ENCODE measurements at places on chromosomes 16 and 17.

DNA sequence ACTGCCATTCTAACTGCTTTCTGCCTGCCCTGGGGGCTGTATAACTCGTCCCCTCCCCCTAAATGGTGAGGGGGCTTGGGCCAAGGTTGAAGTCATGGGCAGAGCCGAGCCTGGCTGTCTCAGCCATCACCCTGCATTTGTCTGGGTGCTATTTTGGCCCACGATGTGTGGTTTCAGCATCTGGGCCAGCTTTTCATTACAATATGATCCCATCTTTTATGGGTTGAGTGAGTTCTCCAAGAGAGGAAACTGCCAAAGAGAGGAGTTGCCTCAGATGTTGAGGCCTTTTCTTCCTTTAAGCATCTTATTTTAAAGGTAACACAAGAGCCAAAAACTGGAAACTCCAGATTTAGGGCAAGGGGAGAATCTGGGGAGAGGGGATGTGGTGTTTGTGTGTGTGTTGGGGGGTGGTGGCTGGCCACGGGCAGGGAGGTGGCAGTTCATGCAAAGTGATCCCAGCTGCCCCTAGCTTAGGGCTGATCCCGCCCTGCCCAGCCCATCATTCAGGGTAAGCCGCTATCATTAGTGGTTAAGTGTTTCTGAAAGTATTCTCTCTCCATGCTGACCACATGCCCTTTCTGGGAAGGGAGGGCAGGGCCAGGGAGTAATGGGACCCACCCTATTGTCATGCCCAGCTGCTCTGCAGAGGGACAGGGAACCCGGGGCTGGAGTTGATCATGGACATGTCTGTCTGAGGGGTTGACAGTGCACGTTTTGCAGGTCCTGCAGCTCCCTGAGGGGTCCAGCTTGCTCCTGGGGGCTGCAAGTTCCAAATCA is 83.2 kb upstream of the CLEC18A start:
- no peak for DNase-seq

DNA sequence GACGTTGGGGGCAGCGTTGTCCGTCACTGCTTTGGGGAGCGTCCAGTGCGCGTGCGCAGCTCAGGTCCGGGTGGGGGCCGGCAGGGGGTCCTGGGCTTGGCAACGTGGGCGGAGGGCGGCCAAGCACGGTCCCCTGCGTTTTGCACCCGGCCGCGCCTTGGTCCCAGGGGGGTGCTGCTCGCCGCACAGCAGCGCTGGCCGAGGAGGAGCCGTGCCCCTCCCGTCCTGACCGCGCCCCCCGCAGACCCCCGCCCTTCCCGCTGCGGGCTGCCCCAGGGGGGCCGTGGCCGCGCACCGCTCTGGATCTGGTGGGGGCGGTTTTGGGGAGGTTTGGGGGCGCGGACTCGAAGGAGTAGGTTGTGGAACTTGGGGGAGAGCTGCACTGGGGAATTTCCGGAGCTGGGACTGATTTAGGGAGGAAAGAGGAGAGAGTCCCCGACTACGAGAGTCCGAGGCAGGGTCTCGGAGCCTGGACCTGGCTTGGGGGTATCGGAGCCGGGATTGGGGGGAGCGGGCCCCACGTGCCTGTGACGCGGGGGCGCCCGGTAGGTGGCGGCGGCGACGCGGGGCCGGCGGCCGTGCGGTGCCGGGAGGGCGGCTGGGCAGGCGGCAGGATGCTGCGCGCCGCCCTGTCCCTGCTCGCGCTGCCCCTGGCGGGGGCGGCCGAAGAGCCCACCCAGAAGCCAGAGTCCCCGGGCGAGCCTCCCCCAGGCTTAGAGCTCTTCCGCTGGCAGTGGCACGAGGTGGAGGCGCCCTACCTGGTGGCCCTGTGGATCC is at the start of gene SLC9A5:
Gene SLC9A5, plus strand, starts transcription at position 579 of the 777 bp plus-strand sequence. Its CDS starts 36 bp downstream, at position 615.
- DNase-seq = no peak

DNA sequence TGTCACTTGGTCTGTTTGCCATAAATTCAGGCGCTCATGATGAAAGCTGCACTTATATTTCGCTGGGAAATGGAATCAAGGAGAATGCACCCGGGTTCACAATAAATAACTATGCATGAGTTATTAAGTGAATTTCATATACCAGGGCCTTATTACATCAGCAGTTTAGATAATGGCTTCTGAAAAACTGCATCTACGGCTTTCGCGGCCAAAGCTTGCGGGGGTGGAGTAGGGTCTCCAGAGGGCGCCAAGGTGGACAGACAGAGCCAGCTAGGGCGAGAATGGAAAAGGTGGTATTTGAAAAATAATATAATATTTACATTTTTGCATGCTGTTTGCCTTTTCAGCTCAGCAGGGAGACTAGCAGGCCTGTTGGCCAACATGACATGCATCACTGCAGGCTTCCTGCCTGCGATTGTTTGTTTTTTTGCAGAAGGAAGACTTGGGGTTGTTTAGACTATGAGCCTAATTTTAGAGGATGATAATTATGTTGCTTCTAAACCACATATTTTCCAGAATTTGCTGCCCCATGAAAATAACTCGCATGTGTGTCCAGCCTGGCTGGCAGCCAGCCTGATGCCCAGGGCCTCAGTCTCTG is 173.8 kb upstream of the IRX3 start:
- DNase-seq = no peak

GRCh38 chr16:30748634-30749445 is 615 bp downstream of the PHKG2 start:
- DNase-seq = no peak

- no peak for DNase-seq
Observed at GRCh38 chr16:2296661-2297505, 29.0 kb upstream of the RNPS1 start.

DNA sequence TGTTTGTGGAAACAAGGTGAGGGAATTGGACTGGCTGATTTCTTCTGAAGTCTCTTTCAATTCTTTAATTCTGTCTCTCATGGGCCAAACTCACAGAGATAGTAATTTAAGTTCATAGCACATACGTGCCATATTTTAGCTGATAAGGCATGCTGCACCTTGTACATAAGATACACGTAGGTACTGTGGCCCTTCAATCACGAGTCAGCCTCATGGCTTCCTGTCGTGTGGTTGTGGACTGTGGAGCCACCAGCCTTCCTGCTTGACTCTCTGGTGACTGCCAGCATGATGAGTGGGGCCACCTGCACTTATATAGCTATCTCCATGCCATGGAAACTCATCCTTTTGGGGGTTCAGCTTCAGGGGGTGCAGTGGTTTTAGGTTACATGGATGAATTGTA is 25.1 kb downstream of the KSR1 start:
- DNase-seq = no peak

DNA sequence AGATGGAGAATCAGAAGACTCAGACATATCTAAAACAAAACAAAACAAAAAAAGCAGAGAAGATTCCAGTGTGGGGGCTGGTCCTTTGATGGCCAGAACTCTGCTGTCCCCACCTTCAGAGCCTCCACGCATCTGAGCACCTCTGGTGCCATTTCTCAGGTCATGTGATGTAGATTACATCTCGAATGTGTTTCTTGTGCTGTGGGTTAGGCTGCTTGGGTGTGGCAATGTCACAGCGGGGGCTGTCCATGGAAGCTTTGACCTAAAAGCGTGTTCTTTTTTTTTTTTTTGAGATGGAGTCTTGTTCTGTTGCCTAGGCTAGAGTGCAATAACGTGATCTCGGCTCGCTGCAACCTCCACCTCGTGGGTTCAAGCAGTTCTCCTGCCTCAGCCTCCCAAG is 51.2 kb downstream of the PLD6 start:
- no peak for DNase-seq

- DNase-seq = peak; percentile 6
Observed at GRCh38 chr16:17939122-17939536, 397.4 kb downstream of the NPIPA8 start.

- DNase-seq = no peak
Observed at GRCh38 chr17:15309793-15310192, 31.6 kb downstream of the TEKT3 start.

- no peak for DNase-seq
Observed at GRCh38 chr16:78890373-78890895, 710.1 kb downstream of the MAF start.

DNA sequence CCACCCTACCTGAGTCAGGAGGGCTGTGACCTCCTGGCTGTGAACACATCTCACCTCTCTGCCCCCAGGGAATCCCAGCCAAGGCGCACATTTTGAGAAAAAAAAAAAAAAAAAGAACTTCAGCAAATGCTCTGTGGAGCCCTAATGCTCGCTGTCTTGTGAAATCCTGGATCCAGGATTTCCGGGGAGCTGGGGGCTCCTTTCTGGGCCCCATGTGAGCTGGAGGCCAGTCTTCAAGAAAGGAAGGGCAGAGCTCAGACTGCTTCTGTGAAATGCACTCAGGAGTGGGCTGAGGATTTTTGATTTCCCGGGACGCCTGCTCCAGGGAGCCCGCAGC is 36.0 kb upstream of the EMP2 start:
- peak; percentile 32 for DNase-seq

- no peak for DNase-seq
Observed at GRCh38 chr16:74261068-74261467, 35.5 kb upstream of the PSMD7 start.

- DNase-seq = no peak
Observed at GRCh38 chr17:26775219-26775822, 518.6 kb upstream of the WSB1 start.

DNA sequence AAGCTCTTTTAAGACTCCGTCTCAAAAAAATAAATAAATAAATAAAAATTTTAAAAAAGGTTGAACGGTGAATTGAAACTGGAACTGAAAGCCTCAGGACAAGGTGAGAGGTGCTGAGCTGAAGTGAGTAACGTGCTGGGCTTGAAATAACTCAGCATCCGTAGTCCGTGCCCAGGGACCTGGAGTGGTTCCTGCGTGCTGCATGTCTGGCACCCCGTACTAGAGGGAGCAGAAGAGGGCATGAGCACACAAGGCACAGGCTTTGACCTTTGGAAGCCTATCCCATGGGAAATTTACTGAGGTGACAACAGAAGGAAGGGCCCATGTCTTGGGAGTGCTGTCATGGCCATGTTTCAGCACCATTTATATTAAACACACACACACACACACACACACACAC is 4.5 kb upstream of the MEIOB start:
- DNase-seq = no peak

DNA sequence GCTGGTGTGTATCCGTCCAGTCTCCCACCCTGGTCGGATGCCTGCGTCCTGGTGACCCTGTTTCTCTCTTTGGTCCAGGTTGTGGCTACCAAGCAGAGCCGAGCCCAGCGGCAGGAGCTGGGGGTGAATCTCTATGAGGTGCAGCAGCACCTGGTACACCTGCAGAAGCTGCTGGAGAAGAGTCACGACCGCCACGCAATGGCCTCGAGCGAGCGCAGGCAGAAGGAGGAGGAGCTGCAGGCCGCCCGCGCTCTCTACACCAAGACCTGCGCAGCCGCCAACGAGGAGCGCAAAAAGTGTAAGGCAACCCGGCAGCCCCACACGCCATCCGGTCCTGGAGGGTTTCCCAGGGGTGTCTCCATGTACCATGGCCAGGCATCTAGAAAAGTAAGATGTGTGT is 13.5 kb downstream of the CCDC40 start:
- DNase-seq = no peak

DNA sequence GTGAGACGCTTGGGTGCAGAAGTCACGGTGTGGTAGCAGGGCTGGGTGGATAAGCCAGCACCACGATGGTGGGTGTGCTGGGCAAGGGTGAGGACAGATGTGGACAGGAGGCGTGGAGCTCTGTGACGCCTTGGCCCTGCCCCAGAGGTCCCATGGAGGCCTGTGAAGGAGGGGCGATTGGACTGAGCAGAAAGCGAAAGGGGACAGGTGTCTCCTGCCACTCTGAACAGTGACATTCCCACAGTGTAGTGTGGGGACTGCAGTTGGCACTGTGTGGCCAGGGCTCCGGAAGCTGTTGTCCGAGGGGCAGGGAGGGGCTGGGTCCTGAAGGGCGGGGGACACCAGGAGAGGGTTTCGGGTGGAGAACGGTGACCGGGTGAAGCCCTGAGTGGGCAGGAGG is 7.3 kb downstream of the TBC1D24 start:
- no peak for DNase-seq

GRCh38 chr16:31536804-31537361 is 9.2 kb downstream of the AHSP start:
- DNase-seq = no peak
